ENCODE measurements at places on chromosomes 2 and 18. TPM values are rescaled to one million over a fixed set of nuclear protein-coding genes. Genes with fewer than 3 reads are reported as not detected.

DNA sequence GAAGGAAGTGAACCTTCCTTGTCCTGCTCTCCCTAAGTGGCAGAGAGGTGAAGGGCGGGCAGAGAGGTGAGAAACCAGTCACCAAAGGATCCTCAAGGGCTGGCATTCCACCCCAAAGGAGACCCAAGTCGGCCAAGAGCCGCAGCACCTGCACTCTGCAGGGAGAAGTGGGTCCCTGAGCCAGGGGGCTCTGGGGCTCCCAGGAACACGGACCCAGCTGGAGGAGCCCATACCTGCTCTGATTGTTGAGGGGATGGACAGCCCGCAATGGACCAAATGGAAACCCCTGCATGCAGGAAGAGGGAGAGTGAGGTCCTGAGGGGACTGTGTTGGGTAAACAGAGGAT lies 233.3 kb downstream of the ATAD2B start:
- DNase-seq = no peak

GRCh38 chr2:236241181-236242056 lies 22.8 kb downstream of the ASB18 start:
- DNase-seq = peak; percentile 30

DNA sequence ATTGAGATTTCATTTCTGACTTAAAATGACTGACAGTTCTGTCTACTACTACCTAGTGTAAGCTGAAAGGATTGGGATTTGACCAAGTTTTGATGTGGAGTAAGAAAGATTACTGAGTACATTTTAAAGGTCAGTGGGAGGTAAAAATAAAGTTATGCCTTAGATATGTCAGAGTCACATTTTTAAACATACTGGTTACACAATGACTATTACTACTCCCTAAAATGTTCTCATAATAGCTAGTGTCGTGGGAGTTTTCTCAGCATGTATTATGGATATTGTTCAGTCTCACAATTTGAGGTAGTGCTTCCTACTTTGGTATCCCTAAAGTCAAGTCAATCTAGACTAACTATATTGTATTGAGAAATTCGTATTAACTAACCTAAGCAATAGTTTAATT lies 1092.5 kb downstream of the LRP1B start:
- DNase-seq = no peak

- DNase-seq = no peak
These were observed 59.6 kb upstream of the SIX3 start for GRCh38 chr2:44881856-44882255.

The RGPD3 gene
- polyA plus RNA-seq = 0.08 TPM

DNA sequence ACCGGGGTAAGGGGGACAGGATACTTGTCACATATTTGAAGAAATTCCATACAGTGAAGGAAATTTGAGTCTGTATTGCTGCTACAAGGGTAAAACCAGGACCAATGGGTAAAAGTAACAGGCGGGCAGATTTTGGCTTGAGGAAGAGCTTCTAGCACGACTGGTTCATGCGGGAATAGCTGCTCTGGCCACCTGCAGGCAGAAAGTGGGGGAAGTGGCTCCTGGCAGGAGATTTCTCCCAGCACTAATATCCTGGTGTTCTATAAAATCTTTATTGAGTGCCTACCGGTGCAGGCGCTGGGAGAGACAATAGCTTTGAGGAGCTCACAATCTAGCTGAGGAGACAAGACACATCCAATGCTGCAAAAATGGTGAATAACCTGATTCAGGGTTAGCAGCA lies 198.5 kb downstream of the LOXHD1 start:
- no peak for DNase-seq

DNA sequence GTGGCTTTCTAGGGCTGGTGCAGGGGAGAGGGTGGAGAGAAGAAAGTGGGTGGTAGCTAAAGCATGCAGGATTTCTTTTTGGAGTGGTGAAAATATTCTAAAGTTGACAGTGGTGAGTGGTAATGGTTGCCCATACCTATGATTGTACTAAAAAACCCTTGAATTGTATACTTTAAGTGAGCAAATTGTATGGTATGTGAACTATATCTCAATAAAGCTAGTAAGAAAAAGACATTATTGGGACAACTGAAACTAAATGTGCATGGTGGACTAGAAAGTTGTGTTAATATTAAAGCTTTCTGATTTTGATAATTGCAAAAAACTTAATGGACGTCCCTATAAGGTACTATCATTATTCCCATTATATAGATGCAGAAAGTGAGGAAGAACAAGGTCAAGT lies 50.3 kb downstream of the SMAD7 start:
- DNase-seq = no peak

The GPR155 gene
- polyA plus RNA-seq = 0.26 TPM

DNA sequence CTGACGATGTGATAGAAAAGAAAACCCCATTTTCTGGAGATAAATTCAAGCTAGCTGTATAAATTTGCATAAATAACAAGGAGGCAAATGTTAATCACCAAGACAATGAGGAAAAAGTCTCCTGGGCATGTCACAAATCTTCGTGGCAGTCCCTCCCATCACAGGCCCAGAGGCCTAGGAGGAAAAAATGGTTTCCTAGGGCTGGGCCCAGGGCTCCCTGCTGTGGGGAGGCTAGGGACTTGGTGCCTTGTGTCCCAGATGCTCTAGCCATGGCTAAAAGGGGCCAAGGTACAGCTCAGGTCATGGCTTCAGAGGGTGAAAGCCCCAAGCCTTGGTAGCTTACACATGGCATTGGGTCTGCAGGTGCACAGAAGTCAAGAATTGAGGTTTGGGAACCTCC lies 134.6 kb downstream of the CABLES1 start:
- no peak for DNase-seq

DNA sequence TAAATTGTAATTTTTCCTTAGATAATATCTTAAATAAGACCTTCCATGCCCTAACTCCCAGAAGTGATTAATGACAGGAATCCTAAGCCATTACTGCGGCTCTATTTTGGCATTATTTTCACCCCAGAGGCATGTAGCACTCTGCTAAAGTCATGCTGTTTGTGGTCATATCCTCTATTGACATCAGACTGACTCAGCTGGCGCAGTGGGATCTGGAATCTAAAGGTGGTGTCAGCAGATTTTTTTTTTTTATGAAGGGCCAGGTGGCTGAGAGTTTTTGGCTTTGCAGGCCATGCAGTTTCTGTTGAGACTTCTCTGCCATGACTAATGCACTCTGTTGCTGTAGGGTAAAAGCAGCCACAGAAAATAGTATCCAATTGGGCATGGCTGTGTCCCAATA lies 64.1 kb upstream of the ACVR1C start:
- no peak for DNase-seq

The TMEM247 gene
- polyA plus RNA-seq = not detected

- DNase-seq = no peak
These were observed 9.2 kb downstream of the ONECUT2 start for GRCh38 chr18:57444301-57444759.

DNA sequence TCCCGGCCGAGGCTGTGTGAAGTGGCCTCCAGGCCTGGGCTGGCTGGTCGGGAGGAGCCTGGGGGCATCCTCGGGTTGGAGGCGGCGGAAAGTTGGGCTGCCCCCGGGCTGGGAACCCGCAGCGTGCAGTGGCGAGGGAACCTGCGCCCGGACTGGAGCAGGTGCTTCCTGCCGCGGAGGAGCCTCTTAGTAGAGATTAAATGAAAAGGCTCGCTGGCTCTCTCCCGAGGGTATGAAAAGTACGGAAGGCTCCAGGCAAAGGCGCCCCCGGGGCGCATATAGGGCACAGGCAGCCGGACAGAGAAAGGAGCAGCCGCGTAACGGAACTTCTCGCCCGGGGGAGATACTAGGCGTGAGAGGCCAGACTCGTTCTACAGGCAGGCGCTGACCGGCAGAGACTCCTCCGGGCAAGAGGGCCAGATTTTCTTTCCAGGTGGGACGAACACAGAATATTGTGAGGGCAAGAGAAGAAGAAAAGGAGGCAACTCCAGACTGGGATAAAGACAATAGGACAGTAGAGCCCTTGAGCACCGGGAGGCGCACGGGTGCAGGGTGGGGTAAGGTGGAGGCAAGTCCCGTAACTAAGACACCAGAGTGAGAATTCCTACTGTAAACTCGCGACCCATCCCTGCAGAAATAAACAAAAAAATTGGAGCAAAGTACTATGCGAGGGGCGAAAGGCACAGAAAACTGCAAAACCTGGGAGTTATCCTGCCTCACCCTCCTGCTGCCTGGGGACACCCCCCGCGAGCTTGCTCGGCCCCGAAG lies 816 bp downstream of the CDH2 start:
- DNase-seq = peak; percentile 72

The ABCB11 gene
- not detected for polyA plus RNA-seq

The ERMN gene
- 0.11 TPM for polyA plus RNA-seq

The CNRIP1 gene
- polyA plus RNA-seq = 5.0 TPM

DNA sequence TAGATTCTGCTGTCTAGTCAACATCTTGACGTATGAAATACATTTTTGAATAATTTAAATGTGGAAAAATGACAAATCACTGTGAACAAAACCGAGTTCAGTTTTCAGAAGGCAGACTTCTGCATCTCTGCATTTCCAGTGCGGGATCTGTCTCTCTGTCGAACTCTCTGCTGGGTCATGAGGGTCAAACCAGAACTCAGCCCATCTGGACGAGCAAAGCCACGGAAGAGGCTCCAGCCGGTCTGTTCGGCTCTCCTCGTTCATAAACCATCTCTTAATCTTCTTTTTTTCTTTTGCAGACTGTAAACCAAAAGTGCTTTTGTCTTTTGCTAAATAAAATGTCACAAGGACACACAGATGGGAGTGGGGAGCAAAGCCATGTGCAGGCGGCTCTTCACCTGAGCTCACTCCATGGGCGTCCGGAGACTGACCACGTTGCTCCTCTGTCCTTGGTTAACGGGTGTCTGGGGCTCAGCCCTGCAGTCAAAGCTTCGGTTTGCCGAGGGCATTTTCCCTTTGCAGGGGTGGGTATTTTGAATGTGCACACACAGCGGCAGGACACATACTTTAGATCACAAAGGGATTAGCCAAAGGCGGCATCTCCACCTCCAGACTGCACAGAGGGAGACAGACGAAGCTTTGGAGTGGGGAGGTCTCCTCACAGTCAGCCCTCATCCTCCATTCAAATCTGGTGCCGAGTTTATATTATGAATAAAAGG lies 737.9 kb upstream of the SALL3 start:
- no peak for DNase-seq

DNA sequence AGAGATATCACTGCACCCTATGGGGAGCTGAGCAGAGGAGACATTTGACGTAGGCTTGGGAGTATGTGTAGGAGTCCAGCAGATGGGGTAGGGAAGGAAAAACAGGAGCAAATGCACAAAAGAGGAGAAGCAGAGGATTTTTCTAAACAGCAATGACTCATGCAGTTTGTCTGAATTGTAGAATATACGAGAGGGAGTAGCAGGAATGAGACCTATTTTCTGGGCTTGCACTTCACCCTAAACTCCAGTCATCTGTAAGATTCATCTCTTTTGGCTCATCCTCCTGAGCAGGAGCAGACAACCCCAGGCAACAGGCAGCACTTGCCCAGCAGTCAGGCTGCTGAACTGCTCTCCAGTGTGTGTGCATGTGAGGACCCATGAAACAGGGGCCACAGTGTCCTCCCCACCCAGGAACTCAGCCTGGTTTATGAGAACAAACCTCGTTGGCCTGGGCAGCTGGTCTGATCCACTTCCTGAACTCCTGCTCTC lies 100.2 kb upstream of the CDC42EP3 start:
- DNase-seq = no peak

The PRKD3 gene
- 12.0 TPM for polyA plus RNA-seq

GRCh38 chr2:64859312-64860212 lies 129.6 kb upstream of the SLC1A4 start:
- peak; percentile 68 for DNase-seq

The RNMT gene
- 16.9 TPM for polyA plus RNA-seq

DNA sequence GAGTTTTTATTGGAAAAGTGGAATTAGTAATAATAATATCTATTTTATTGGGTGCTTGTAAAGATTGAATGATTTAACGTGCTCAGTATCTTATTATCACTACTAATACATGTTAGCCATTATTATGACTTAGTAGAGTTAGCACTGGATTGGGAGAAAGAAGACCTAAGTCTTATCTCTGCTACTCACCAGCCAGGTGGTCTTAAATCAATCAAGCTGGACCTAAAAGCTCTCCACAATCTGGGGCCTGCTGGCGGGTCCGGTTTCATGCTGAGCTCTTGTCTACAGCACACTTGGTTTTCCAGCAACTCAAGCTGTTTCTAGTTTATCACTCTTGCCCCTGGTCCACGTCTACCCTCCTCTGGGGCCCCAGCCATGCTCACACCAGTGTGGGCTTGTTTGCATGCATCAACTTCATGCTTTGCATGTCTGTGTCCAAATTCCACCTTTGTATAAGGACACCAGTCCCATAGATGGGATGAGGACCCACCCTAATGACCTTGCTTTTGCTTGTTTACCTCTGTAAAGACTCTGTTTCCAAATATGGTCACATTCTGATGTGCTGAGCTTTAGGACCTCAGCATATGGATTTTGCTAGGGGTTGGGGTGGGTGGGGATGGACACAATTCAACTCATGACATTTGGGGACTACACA lies 363.1 kb downstream of the LPIN1 start:
- no peak for DNase-seq

The ZC3H6 gene
- 1.5 TPM for polyA plus RNA-seq

The ABHD1 gene
- polyA plus RNA-seq = 0.88 TPM

The SERPINE2 gene
- 26.5 TPM for polyA plus RNA-seq

- peak; percentile 46 for DNase-seq
These were observed 410.4 kb downstream of the DSC3 start for GRCh38 chr18:30632071-30632698.

- DNase-seq = no peak
These were observed 820.4 kb downstream of the BCL11A start for GRCh38 chr2:59732871-59733566.

The ZSWIM2 gene
- polyA plus RNA-seq = not detected

DNA sequence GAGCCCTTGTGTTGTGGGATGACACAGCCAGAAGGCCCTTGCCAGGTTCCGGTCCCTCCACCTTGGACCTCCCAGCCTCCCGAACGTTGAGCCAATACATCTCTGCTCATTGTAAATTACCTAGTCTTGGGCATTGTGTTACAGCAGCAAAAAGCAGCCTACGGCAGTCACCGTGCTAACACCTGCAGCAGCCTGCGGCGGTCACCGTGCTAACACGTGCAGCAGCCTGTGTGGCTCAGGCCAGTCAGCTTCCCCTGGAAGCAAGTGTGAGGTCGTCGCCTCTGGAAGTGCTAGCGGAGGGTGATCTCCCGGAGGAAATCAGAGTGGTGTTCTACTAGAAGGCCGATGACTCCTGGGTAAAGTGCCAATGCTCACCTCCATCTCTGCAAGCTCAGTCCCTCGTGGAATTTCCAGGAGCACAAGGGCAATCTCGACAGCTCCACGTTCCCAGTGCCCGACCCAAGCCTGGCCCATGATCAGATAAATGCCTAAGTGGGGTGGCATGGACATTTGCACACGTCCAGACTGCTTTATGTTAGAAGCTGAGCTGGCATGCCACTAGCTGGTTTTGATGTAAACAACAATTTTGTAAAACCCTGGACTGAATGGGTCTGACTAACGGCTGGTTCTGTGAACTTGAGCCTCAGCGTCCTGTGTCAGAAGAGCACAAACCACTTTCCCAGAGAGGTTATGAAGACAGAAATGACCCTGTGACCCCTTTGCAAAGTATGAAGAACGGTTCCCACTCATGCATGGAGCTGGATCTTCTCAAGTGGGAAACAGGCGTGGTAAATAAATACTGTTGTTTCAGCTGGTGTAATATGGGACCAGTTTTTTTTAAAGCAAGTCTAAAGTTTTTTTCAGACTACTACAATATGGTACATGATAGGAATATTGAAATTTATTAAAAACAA lies 11.4 kb upstream of the CNDP1 start:
- no peak for DNase-seq

The ITGA4 gene
- polyA plus RNA-seq = 0.60 TPM

GRCh38 chr2:225761396-225761795 lies 361.9 kb downstream of the NYAP2 start:
- DNase-seq = no peak

The CERS6 gene
- 6.8 TPM for polyA plus RNA-seq

The HOXD13 gene
- not detected for polyA plus RNA-seq

The RNF149 gene
- polyA plus RNA-seq = 13.2 TPM

Measured in H1 (cell line).